Esophagus squamous epithelium (tissue), 5 donors: ENCODE measurements at places on chromosomes 16 and 17.

DNA sequence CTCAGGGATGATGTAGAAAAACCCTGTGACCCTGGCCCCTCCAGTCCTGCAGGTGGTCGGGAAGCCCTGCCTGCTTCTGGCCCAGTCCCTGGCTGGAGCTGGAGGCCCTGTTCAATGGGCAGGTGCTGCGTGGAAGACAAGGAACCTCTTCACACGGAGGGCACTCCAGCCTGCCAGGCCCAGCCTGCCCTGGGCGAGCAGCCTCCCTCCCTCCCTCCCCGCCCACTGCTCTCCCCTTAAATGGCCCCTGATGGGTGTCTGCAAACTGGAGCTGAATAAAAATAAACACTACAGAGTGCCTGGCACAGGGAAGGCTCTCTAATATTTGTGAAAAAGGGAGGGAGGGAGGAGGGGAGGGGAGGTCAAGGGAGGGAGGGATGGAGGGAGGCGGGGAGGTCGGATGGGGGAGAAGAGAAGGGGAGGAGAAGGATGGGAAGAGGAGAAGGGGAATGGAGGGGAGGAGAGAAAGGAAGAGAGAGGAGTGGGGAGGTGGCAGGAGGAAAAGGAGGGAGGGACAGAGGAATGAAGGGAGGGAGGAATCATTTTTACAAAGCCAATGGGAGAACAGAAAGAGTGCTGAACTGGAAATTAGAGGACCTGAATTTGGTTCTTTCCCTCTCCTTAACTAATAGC is 222.8 kb upstream of the TNRC6C start:
- no peak for DNase-seq

GRCh38 chr17:8753136-8753975 is 5.0 kb downstream of the SPDYE4 start:
- no peak for DNase-seq

DNA sequence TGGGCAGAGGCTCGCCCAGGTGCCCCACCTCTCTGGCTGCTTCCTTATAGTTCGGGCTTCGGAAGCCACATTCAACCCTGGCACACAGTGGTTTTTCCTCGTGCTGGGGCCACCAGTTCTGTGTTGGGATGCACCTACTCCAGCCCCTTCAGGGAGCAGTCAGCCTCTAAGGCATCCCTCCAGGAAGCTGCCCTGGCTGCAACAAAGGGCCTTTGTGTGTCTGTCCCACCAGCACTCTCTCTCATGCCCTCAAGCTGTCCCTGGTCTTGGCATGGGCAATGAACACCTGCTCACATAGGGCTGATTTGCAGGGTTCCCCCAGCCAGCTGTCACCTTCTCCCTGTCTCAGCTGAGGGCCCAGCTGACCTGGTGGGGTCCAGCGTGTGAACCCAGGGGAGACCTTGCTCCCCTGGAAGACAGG is 754 bp upstream of the NOXO1 start:
- DNase-seq: no peak

DNA sequence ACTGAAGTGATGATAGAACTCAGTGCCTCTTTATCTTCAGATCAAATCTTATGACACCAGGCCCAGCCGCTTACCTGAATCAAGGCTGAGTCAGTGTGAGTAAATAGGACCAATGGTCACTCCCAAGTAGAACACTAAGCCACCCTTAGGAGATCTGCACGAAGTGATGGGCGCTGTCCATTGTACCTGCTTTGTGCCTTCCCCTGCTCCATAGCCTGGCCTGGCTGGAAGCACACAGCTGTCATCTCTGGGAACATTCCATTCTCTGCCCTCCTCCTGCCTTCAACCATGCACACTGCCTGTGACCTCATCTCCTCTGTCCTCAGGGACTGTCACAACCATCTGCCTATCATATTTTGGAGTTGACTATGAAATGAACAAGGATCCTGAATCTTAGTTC is 279.5 kb upstream of the ASIC2 start:
- DNase-seq: no peak

DNA sequence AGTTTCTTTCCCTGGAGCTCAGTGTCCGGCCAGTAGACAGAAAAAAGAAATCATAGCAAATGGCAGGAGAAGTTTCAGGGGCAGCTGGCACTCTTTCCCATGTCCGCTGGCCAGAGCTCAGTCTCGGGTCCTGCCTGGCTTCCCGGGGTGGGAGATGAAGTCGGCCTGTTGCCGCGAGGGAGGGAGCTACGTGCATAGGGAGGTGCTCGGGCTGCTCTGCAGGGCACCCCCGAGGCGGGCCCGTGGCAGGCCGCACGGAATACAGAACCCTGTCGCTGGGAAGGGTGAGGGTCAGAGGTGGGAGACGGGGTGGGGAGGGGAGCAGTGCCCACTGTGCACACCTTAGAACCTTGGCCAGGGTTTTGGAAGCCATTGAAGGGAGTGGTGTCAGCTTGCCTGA is 78.3 kb upstream of the FOXF1 start:
- DNase-seq: no peak

- no peak for DNase-seq
Observed at GRCh38 chr17:68431661-68432071, 25.6 kb downstream of the WIPI1 start.

DNA sequence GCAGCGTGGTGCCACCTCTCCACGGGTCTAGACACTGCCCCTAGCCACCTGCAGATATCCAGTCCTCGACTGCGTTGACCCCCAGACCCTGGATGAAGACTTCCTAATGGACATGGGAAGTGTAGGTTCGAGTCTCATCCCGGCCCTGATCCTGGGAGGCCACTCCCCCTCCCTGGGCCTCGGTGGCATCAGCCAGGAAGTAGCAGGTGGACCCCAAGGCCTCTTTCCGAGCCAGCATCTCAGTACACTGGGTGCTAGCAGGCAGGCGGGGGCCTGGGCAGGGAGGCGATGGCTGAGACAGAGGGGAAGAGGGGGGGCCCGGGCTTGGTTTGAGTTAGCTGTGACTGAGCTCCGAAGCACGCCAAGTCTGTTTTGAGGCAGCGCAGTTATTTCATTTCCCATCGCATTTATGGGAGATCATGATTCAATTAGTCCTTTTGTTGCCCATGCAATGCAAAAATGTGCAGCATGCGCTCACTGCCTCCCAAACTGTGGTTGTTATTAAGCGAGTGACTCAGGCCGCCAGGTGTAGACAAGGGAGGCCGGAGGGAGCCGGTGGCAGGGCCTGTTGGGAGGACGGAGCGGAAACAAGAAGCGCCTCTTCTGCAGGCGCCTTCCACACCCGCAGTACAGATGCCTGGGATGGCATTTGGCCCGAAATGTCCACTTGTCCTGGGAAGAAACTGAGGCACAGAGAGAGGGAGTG is 25.3 kb upstream of the ZNF469 start:
- no peak for DNase-seq

- no peak for DNase-seq
Observed at GRCh38 chr17:61759362-61759761, 104.0 kb downstream of the BRIP1 start.

- DNase-seq: no peak
Observed at GRCh38 chr17:35749560-35750412, 3.3 kb downstream of the GAS2L2 start.

DNA sequence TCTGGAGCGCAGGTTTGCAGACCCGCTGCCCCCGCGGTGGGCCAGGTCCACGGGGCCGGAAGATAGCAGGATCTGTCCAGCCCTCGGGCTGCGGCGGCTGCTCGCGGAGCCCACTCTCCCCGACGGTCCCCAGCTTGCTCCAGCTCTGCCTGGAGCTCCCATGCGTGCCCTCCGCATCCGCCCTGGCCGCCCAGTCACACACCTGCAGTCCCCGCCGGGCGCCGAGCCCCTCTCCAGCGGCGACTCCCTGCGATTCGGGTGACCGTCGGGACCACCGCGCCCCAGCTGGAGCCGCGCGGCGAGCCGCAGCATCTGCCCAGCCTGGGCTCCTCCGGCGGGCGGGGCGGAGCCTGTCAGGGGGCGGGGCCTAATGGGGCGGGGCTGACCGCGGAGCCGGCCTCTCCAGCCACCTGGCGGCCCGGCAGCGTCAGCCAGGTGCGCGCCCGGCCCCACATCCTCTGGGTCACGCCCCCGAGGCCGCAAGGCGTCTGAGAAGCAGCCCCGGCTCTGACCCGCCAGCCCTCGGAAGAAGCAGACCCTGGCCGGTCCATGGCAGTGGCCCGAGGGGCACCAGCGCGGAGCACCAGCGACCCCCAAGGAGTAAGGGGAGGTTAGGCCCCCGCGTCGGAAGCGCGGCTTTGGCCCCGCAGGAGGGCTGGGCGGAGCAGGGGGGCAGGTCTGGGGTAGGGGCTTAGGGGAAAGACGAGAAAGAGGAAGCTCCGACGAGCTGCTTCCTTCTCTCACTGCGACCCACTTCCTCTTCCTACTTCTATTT is at the start of gene PIK3R5:
Gene PIK3R5, minus strand, starts transcription at position 314 of the 775 bp plus-strand sequence. CDS start 54,213 bp downstream, outside the sequence.
- DNase-seq: no peak

DNA sequence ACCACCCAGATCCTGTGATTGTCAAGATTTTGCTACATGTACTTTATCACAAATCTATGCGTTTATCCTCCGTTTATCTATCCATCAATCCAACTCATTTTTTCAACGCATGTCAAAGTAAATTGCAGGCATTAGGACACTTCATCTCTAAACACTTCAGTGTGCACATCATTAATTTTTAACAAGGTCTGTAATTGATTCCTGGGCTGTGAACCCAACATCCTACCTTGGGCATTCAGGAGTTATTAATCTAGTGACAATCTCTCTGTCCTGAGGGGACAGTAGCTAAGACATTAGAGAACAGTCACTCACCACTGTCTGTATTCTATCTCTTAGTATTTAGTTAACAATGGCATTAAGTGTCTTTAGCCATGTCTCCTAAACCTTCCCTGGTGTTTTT is 264.7 kb downstream of the SOX9 start:
- no peak for DNase-seq

GRCh38 chr17:72971226-72971880 is 121.1 kb downstream of the SLC39A11 start:
- no peak for DNase-seq

- DNase-seq: no peak
Observed at GRCh38 chr17:41505007-41505808, at the start of gene KRT13. TSS of gene KRT13 (minus strand) at chr17:41505612. CDS start at chr17:41505550, 62 bp downstream.

DNA sequence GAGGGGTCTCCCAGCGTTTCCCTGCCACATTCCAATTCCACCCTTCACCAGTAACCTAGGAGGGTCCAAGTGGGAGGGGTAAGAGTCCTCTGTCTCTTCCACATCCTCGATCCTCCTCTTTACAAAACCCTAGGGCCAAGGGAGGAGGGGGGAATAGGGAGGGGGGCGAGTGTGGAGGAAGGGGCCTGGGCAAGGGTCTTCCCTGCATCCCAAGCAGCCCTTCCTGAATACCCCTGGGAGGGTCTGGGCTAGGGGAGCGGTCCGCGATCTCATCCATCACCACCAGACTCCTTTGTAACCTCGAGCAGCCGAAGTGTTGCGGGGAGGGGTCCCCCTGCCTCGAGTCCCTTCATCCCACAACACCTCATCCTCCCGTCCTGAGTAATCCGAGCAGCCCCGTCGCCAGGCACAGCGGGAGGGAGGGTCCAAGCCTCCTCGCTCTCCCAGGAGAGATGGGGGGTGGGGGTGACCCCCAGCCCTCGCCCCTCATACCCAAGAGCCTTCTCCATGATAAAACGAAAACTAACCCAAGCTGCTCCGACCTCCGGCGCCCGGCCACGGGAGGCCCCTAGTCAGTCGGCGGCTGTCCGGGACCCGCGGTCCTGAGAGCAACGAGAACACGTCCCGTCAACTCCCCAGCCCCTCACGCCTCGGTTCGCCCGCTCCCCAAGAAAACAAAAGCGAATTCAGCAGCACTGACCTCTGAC is 502 bp downstream of the SMPD3 start:
- no peak for DNase-seq

DNA sequence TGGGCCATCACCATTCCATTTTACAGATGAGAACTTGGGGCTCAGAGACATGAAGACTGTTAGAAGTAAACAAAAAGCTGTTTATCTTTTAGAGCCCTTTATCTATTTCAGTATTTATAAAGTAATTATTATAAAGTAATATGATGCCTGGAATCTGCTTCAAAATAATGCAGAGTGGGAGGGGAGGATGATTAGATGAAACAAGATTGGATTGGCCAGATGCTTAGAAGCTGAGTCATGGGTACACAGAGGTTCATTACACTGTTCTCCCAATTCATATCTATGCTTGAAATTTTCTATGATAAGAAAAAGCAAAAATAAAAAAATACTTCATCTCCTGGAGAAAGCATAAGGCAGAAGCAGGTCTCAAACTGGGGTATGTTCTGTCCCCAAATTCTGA is 29.4 kb downstream of the TOM1L2 start:
- no peak for DNase-seq

GRCh38 chr17:50615828-50616227 is 18.9 kb upstream of the ABCC3 start:
- no peak for DNase-seq

GRCh38 chr17:40329839-40330794 is 21.1 kb downstream of the RARA start:
- no peak for DNase-seq

- no peak for DNase-seq
Observed at GRCh38 chr16:77696149-77696548, 26.2 kb upstream of the NUDT7 start.

DNA sequence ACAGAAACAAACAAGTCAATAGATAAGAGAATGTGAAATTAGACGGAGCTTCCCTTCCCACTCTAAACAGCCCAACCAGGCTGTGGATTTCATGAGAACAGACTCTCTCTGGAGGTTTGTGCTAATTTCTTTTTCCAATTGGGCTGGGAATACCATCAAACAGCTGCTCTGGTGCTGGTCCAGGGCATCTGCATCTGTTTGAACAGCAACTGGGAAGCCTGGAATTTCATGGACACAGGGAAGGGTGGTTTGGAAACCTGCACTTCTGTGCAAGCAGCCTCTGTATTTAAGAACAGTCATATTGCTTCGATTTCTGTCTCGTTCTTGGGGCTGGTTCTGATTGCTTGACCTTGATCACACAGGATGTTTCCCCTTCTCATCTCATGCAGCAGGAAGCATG is 88.7 kb downstream of the FOXL1 start:
- no peak for DNase-seq

GRCh38 chr16:3889059-3889458 is 8.5 kb upstream of the CREBBP start:
- no peak for DNase-seq

DNA sequence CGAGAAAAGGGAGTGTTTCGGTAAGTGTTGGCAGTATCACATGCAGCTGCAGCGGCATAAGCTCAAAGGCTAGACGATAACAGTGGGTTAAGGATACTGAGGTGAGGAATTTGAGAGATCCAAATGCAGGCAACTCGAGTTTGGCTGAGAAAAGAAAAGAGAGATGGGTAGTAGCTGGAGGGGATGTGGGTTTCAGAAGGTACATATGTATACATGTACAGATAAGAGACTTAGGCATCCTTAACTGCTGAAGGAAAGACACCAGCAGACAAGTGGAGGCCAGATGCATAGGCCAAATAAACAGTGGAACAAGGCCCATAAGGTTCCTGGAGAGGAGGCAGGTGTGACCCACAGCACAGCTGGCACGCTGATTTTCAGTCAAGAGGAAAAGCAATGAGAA is 86.6 kb upstream of the NETO2 start:
- no peak for DNase-seq
